PC-3 (cell line): ENCODE measurements at places on chromosomes 2 and 18. TPM values are rescaled to one million over a fixed set of nuclear protein-coding genes. Genes with fewer than 3 reads are reported as not detected.

DNA sequence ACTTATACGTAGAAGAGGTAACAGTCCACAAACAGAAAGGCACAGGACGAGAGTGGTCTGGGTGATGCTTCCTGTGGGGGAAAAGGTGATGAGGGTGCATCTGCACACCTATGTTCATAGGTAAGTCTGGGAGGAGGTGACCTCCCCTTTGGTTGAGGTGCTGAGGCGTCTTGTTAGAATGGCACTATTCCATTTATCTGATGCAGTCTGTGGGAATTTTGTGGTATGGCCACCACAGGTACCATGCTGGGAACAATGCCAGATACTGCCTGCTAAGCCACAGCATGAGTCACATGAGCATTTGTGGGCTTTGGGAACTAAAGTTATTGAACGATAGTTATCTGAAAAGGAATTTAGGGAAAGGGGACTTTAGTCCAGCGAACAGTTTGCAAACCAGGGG lies 27.9 kb downstream of the IL37 start:
- H3K27me3 ChIP-seq, result no peaks in the 10 kb centered on the region
- peaks cover 22% of the 10 kb centered on the region for H3K4me1 ChIP-seq
- H3K4me3 ChIP-seq, result no peak overlapping the region
- H3K27ac ChIP-seq, result peak overlapping the region; percentile 58
- peak; percentile 89 for DNase-seq
- H3K36me3 ChIP-seq, result no peaks in the 10 kb centered on the region

GRCh38 chr2:235493775-235494715 lies at the start of gene AGAP1:
TSS of gene AGAP1 (plus strand) at chr2:235494043.
- H3K4me1 ChIP-seq, result peaks cover 20% of the 10 kb centered on the region
- peak within 1 kb of the TSS; percentile 81 for H3K4me3 ChIP-seq
- peak within 1 kb of the TSS; percentile 54 for H3K27ac ChIP-seq
- peak; percentile 90 for DNase-seq
- H3K36me3 ChIP-seq, result no peaks in the 10 kb centered on the region
- H3K27me3 ChIP-seq, result no peaks in the 10 kb centered on the region

DNA sequence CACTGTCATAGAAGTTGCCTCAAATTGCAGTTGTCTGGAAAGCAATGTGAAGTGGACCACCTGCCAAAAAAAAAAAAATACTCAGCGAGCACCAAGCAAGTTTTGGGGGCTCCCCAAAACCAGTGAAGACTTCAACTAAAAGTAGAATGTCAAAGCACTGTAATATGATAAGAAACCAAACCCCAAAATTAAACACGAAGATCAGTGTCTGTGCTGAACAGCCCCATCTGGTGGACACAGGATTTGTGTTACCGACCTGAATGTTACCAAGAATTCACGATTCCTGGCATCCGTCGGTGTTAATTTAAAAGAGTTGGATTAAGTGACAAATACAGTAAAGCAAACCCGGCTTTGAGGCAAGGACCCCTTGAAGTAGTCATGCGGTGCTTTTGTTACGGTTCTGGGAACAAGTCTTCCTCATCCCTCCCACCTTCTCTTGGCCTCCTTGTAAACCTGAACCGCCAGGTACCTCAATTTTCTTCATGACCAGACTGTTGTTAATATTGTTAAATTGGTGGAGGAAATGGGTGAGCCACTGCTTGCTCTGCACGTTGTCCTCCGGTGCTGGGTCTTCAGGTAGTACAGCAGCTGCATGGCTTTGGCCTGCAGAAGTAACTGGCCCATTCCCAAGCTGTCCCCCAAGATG lies 31.3 kb upstream of the SSB start:
- DNase-seq, result peak; percentile 73
- no peak overlapping the region for H3K4me3 ChIP-seq
- H3K27ac ChIP-seq, result no peak overlapping the region

- H3K4me1 ChIP-seq, result no peaks in the 10 kb centered on the region
- DNase-seq, result peak; percentile 65
- no peak overlapping the region for H3K27ac ChIP-seq
Measured at GRCh38 chr18:11040823-11041656, 108.3 kb downstream of the PIEZO2 start.

DNA sequence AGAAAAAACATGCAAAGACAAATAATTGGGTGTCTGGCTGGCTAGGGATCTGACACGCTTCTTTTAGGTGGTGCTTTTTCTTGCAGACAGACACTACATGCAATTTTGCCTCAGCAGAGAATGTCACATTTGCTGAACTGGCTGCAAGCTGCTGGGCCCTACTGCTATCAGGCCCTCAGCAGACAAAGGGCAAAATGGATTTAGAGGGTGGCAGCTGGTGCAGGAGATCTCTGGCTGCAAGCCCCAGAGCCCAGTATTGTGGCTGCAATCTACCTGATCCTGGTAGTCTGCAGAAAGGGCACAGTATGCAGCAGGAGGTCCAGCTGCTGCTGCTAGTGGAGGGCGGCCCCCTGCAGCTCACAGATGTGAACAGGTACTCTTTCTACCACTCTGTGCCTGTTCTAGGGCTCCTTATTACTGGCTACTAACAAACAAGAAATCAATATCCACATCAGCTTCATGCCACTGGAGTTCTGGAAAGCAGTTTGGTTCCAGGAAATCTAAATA lies 796.7 kb upstream of the CELF4 start:
- no peak overlapping the region for H3K27ac ChIP-seq
- no peaks in the 10 kb centered on the region for H3K4me1 ChIP-seq
- DNase-seq, result no peak
- no peak overlapping the region for H3K4me3 ChIP-seq
- no peaks in the 10 kb centered on the region for H3K36me3 ChIP-seq

MOCOS gene
- total RNA-seq, result 5.1 TPM in 2 replicates
